Stimulated activated CD4-positive, alpha-beta T cell treated with anti-CD3 and anti-CD28 coated beads, Interleukin-1b, Interleukin-23, amount 100 ng/mL, for 1 hour (primary cell): ENCODE measurements at places on chromosomes 2 and 18.

- DNase-seq: no peak
Measured at GRCh38 chr2:75277111-75277510, 77.8 kb upstream of the TACR1 start.

DNA sequence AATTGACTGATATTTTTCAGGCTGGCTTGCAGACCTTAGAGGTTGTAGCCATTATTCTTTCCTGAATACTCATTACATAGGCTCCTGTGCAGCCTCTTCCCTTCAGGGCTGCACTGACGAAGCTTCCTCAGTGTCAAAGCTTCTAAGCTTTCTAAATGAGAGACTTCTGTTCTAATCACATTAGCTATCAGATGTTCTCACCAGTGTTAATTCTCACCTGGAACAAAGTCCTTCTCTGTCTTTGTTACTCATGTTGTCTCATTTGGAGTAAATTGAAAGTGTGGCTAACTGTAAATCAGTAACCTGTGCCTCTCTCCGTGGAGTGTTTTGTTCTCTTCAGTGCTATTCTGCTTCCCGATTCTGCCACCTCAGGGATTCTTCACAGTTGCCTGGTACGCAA, 76.9 kb downstream of the MC4R start:
- no peak for DNase-seq

DNA sequence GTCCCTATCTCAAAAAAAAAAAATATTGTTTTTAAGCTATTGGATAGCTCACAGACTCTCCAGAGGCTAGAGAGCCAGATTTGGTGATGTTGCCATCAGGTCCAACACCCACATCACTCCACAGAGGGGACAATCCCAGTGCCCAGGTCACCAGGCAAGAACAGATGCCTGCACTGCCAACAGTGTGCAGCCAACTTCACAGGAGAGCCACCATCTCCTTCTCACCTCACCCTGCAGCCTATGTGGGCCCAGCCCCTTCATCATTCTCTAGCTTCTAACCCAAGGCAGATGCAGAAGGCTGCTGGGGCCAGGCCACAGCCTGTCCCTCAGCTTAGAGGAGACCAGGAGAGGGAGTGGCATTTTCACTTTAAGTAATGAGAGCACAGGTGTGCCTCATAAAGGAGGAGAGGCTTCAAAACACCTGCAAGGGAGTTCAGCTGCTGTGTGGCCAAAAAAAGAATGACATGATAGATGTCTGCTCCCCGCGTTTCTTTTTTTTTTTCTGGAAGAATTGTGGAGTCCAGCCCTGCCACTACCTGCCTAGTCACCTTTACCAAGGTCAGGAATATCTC, 98.0 kb upstream of the ZSWIM2 start:
- DNase-seq: no peak

- no peak for DNase-seq
Measured at GRCh38 chr2:208359632-208359986, 47.0 kb upstream of the PTH2R start.

GRCh38 chr2:21326152-21326551, 202.4 kb downstream of the TDRD15 start:
- no peak for DNase-seq
